ENCODE measurements at places on chromosomes 7 and 10. TPM values are rescaled to one million over a fixed set of nuclear protein-coding genes. Genes with fewer than 3 reads are reported as not detected.

STEAP1B gene
- total RNA-seq = not detected

MPLKIP gene
- total RNA-seq = 14.3 TPM

GPR85 gene
- total RNA-seq = not detected

DNA sequence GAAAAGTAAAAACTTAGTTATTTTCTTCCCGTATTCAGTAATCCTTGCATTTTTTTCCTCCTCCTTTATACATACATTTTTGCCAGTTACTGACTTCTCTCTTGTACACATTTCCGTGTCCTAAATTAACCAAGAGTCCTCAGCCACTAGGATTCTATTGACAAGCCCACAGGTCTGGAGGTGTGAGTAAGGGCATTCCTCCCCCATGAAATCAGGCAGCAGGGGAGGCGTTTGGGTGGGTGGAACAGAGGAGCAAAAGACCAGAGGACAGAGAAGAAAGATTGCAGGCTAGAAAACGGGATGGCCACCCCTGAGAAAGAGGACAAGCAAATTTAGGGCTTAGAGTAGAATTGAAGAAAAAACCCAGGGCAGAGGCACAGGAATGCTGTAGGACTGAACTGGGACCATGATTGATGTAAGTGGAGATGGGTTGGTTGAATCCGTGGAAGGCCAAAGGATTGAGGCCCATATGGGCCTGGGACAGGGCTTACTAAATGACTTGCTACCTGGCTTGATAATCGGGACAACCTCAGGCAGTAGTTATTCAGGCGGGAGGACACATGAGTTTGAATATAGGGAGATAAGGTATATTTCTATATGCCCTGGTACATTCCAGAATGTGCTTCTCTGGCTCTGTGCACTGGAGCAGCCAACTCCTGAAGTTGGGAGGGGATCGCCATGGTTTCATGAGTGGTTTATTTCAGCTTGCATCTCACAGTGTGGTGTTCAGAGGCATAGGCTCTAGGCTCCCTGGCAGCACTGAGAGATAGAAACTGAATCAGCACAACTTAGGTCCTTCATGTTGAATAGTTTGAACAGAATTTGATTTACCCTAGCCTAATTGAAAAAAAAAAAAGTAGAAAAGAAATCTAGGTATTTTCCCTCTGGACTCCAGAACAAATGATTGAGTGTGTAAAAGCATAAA, 28.0 kb downstream of the IKZF1 start:
- H3K4me3 ChIP-seq = peak overlapping the region; percentile 39
- no peak for DNase-seq
- peak overlapping the region; percentile 91 for H3K27ac ChIP-seq
- H3K4me1 ChIP-seq = peaks cover 93% of the 10 kb centered on the region

GRCh38 chr10:29712108-29712507, 77.3 kb upstream of the SVIL start:
- no peak overlapping the region for H3K4me3 ChIP-seq
- no peak for DNase-seq
- no peaks in the 10 kb centered on the region for H3K27me3 ChIP-seq
- no peaks in the 10 kb centered on the region for H3K36me3 ChIP-seq
- no peak overlapping the region for H3K27ac ChIP-seq

- no peak overlapping the region for H3K4me3 ChIP-seq
- no peak overlapping the region for H3K27ac ChIP-seq
- no peak for DNase-seq
- H3K36me3 ChIP-seq = no peaks in the 10 kb centered on the region
- H3K27me3 ChIP-seq = no peaks in the 10 kb centered on the region
These were observed 69.3 kb upstream of the PARD3 start for GRCh38 chr10:34884272-34884952.

GRCh38 chr10:86644152-86644793, 10.1 kb upstream of the OPN4 start:
- DNase-seq = no peak
- H3K27me3 ChIP-seq = peaks cover 15% of the 10 kb centered on the region
- H3K4me3 ChIP-seq = no peak overlapping the region
- no peaks in the 10 kb centered on the region for H3K36me3 ChIP-seq
- no peak overlapping the region for H3K27ac ChIP-seq

DNA sequence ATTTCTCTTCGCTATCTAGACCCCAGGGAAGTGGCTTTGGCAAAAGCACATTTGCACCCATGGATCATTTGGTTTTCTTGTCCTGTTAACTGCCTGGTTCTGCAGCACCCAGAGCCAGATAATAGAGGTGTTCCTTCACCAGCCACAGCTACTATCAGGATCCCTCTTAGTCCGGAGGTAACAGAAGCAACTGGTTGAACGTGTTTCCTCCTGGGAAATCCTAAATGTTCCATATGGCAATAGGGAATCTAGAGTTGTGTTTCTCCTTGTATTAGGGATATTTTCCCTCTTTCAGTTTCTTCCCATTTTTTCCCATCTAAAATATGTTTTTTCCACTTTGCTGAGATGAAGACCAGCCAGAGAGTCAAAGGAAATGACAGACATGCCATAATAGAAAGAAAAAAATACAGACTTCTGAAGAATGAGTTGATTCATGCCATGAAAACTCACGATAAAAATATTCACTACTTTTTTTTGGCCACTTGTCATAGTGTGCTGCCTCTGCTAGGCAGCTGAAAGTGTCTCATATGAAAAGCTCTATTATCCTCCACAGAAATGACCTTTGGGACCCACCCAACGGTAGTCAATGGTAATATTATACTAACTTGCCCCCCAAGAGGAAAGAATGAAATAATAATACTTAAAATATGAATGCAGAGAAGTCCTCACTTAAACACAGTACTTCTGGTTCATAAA, 472.8 kb downstream of the KCNMA1 start:
- peaks cover 2% of the 10 kb centered on the region for H3K4me1 ChIP-seq
- H3K4me3 ChIP-seq = no peak overlapping the region
- H3K27me3 ChIP-seq = peaks cover 23% of the 10 kb centered on the region

- no peaks in the 10 kb centered on the region for H3K27me3 ChIP-seq
- H3K4me3 ChIP-seq = peak overlapping the region; percentile 85
- peak overlapping the region; percentile 70 for H3K27ac ChIP-seq
- no peaks in the 10 kb centered on the region for H3K36me3 ChIP-seq
These were observed 1.3 kb downstream of the ZNRF2 start for GRCh38 chr7:30285536-30286284.

GRCh38 chr10:107433605-107434004, 269.1 kb upstream of the SORCS1 start:
- H3K27me3 ChIP-seq = no peaks in the 10 kb centered on the region
- H3K4me1 ChIP-seq = no peaks in the 10 kb centered on the region
- DNase-seq = no peak
- H3K4me3 ChIP-seq = no peak overlapping the region

GRCh38 chr10:24825551-24825950, 101.9 kb upstream of the ARHGAP21 start:
- H3K27ac ChIP-seq = no peak overlapping the region
- no peak for DNase-seq
- no peaks in the 10 kb centered on the region for H3K36me3 ChIP-seq
- H3K27me3 ChIP-seq = no peaks in the 10 kb centered on the region
- H3K4me3 ChIP-seq = no peak overlapping the region

DNA sequence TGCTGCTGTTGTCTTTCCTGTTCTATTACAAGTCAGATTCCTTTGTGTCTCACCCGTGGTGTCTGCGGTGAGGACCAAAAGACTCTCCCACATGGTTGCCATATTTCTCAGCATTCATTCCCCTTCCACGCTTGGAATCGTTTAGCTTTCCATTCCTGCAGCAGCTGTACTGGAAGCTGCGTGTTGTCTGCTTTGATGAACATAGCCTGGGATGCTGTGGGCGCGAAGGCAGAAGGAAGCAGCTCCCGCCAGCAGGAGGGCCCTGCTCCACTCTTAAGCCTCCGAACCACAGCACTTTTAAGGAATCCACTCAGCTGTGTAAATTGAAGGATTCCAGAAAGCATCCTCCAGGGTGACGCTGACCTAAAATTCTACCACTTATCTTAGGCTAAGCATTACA, 303.6 kb upstream of the PITRM1 start:
- DNase-seq = no peak
- no peak overlapping the region for H3K27ac ChIP-seq
- H3K27me3 ChIP-seq = no peaks in the 10 kb centered on the region
- peaks cover 14% of the 10 kb centered on the region for H3K4me1 ChIP-seq

GRCh38 chr7:116024826-116025809, 5.4 kb downstream of the TFEC start:
- H3K27ac ChIP-seq = no peak overlapping the region
- no peaks in the 10 kb centered on the region for H3K36me3 ChIP-seq
- no peaks in the 10 kb centered on the region for H3K4me1 ChIP-seq
- H3K4me3 ChIP-seq = no peak overlapping the region

- no peak overlapping the region for H3K27ac ChIP-seq
- no peak overlapping the region for H3K4me3 ChIP-seq
- peaks cover 9% of the 10 kb centered on the region for H3K4me1 ChIP-seq
- no peak for DNase-seq
These were observed 21.6 kb downstream of the AGAP3 start for GRCh38 chr7:151107882-151108281.

DNA sequence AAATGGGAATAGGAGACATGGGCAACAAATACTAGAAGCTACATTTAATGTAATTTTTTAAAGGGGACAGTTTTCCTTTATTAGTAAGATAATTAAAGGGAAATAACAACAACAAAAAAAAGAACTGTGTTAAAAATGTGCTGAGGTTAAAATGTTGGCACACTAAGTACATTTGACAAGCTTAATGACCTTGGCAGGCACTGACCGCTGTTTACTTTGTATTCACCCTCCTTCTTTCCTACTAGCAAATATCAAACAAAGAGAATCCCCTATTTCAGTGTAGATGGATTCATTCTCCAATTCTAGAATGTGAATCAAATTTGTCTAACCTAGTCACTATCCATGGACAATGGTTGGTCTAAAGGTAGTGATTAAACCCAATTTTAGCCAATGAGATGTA, 77.5 kb upstream of the TOMM7 start:
- no peak overlapping the region for H3K27ac ChIP-seq
- H3K27me3 ChIP-seq = no peaks in the 10 kb centered on the region
- H3K36me3 ChIP-seq = no peaks in the 10 kb centered on the region
- no peak for DNase-seq
- H3K4me1 ChIP-seq = no peaks in the 10 kb centered on the region
- no peak overlapping the region for H3K4me3 ChIP-seq
